Daoy (cell line): ENCODE measurements at places on chromosomes 2 and 18.

DNA sequence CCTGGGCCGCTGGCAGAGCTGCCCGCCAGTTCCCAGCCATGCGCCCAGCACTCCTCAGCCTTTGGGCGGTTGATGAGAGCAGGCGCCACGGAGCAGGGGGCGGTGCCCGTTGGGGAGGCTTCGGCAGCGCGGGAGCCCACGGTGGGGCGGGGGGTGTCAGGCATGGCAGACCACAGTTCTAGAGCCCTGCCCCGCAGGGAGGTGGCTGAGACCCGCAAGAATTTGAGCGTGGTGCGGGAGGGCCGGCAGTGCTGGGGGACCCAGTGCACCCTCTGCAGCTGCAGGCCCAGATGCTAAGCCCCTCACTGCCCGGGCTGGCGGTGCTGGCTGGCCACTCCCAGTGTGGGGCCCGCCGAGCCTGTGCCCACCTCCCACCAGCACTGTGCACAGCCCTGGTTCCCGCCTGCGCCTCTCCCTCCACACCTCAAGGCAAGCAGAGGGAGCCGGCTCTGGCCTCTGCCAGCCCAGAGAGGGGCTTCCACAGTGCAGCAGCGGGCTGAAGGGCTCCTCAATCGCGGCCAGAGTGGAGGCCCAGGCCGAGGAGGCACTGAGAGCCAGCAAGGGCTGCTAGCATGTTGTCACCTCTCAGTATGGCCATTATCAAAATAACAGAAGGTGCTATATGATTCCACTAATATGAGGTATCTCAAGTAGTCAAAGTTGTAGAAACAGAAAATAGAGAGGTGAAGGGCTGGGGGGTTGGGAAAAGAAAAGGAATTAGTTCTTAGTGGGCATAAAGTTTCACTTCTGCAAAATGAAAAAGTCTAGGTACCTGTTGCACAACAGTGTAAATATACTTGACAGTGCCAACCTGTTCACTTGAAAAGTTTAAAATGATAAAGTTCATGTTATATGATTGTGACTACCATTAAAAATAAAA is 72.3 kb downstream of the SH3YL1 start:
- DNase-seq, result no peak

DNA sequence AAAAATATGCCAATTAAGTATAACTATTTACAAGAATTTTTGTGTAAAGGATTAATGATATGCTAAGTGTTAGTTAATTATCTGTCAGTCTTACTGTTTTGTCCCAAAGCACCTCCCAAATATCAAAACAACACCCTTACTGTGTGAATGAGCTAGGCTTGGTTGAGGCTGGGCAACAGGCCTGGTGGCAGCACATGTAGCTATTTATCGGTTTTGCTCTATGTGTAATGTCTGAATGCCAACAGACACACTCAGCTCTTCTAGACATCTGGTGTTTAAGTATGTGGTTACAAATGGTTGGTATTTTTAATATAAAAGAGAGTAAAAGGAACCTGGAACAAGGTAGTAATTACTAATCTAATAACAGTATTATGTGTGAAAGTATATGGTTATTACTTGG is 175.3 kb downstream of the RAB3GAP1 start:
- DNase-seq, result no peak

DNA sequence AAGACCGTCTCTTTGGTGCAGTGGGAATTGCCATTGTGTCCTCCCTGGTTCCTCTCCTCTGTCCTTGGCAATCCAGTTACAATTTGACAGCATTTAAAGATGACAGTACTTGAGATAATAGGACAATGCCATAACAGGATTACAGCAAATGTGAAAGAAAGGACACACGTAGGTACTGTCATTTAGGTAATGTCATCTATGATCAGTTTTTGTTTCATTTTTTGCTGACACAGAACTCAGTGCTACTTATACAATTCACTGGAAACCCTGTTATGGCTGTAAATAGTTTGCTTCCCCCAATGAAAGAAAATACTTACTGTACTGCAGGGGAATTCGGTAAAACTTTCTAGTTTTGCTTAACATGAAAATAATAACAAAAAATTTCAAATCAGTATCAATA is 65.2 kb downstream of the BCL11A start:
- DNase-seq, result no peak

DNA sequence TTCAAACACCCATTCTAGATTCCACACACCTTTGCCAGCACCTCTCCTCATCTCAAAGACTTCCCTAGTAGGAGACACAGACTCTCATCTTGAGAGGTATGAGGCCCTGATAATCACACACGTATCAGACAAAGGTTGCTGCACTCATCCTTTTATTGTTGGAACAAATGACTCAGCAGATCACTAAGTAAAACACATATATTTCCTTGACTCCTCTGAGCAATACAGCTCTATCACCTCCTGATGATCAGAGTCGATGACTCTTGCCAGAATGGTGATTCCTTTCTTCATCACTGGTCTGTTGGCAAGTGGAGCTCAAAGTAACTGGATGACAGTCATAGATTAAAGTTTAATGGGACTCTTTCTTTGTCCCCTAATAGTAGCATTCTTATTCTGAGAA is 1049.2 kb upstream of the ZEB2 start:
- no peak for DNase-seq

- peak; percentile 48 for DNase-seq
Measured at GRCh38 chr2:119076713-119077112, 81.8 kb downstream of the C1QL2 start.

GRCh38 chr2:62597323-62597722 is 91.3 kb upstream of the TMEM17 start:
- DNase-seq, result no peak

DNA sequence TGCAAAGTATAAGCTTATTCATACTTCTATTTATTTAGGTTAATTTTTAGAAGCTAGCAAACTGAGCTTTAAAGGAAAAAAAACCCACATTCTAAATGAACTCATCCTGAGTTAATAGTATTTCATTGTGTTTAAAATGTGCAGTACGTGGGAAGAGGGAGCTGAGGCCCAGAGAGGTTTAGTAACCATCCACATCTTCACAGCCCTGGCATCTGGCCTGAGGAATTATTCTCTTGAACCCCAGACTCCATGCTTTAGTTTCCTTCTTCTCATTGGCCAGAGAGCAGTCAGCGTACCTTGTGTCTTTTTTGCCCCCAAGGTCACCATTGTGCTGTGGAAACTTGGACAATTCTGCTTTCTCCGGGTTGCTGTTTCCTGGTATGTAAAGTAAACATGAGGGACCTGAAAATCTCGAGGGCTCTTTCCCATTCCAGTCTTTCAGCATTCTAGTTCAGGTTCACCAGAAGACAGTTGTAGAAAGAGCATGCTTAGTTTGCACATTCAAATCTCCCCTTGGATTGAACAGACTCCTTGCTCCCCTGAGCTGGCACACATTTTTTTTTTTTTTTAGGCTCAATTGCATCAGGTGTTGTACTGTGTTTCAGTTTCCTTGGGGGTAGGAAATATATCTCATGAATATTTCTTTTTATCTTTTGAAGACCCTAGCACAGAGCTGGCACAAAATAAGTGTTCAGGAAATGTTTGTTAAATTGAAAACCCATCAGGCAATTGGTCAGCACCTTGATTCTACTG is 81.4 kb downstream of the MYCN start:
- DNase-seq, result no peak

DNA sequence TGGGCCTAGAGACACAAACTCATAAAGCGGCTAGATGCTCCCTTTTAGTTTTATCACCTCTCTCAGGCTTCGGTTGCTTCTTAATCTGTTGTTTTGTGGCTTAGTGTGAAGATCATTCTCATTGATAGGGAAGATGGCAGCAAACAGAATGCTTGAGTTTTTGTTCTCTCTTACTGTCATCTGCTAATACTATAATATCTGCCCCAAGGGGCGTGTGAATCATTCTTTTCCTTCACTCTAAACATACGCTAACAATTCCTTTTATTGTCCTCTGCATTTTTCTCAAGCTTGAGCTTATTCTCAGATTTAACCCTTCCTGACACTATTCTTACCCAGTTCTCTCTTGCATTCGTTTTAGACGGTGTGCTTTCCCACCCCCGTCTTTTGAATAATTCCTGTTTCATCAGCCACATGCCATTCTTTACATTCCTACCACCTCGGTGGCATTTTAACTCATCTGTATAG is 323.9 kb upstream of the NRP2 start:
- no peak for DNase-seq

GRCh38 chr18:59744271-59744721 is 47.1 kb upstream of the CCBE1 start:
- DNase-seq, result peak; percentile 63

DNA sequence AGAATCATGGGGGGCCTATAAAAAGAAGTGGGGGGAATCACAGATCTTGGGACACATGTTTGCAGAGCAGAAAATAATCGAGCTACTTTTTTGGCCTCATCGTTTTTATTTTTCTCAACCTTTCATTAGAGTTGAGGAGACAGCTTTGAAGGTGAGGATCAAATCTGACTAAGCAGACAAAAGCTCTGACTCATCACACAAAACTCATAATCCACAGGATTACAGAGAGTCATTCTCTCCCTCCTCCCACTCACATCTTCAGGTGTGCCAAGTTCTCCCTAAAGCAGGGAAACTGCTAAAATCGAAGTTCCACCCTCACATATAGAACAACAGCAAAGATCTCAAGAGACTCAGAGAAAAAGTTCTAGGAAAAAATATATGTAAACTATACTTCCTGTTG is 15.6 kb downstream of the BAZ2B start:
- peak; percentile 52 for DNase-seq

- no peak for DNase-seq
Measured at GRCh38 chr2:1430491-1430890, 17.2 kb downstream of the TPO start.

- DNase-seq, result no peak
Measured at GRCh38 chr2:190746971-190747761, 98.3 kb downstream of the NAB1 start.

GRCh38 chr18:59695551-59695950 is 1.7 kb downstream of the CCBE1 start:
- no peak for DNase-seq

DNA sequence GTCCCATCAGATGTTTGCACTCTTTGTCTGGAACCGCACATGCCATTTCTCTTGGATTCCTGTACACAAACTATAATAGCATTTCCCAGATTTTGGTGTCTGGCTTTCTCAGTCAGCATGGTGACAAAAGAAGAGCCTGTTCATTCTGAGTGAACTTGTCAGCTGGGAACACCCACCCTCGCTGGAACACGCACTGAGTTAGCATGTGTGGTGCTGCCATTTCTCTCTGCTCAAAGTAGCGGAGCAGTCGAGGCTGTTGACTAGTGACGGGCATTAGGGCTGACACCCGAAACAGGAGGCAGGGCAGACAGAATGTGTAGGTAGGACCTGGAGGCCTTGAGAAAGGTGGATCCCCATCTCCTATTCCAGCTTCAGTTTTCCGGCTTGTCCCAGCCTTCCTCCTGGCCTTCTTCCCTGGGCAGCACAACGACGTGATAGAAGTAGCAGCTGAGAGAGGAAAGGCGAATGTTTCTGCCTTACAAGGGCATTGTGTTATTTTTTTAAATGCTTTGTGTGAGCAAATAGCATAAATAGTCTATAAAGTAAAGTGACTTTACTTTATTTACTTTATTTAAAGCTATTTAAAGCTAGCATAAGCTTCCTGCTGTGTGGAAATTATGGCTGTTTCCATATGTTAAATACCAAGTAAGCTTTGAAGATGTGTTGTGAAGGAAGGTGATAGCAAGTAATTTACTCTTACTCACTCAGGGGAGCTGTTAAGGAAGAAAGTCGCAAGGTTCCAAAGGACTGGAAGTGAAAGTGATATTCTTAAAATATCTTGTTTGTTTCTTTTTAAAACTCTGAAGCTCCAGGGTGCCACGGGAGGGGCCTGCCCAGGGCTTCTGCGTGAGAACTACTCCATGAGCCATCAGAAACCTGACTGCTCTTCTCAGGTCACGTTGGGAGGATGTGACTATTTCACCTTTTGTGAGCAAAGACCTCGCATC is 272.6 kb downstream of the NEDD4L start:
- DNase-seq, result peak; percentile 16

DNA sequence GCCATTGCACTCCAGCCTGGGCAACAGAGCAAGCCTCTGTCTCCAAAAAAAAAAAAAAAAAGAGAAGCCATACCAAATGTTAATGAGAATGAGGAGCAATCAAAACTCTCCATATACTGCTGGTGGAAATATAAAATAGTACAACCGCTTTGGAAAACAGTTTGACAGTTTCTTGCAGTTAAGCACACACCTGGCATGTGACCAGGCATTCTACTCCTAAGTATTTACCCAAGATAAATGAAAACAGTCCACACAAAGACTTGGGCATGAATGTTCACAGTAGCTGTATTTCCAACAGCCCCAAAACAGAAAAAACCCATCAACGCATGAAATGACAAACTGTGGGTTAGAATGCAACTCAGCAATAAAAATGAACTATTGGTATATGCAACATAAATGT is 76.0 kb upstream of the ST8SIA5 start:
- DNase-seq, result no peak

DNA sequence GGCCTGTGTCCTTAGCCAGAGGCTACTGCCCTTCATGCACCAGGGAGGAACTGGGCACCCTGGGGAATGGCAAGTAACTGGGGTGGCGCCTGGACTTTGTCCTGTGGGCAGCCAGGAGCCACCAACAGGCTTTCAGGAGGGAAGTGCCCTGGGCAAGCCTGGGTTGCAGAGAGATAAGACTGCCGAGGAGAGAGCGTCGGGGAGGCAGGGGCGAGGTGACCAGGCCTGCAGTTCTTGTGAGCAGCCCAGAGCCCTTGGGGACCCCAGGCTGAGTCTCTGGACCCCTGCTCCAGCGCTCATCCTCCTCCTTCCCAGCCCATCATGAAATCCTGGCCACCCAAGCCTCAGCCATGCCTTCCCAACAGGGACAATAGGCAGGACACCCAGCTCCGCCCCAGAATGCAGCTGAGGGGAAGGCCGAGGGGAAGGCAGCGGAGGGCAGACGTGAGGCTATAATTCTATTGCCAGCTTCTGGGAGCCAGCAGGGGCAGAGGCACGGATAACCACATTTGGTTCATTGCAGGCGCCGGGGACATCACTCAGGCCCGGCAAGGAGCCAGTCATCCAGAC is 25.1 kb downstream of the ADRA2B start:
- DNase-seq, result no peak

- peak; percentile 69 for DNase-seq
Measured at GRCh38 chr2:11967946-11968465, 221.6 kb downstream of the LPIN1 start.

DNA sequence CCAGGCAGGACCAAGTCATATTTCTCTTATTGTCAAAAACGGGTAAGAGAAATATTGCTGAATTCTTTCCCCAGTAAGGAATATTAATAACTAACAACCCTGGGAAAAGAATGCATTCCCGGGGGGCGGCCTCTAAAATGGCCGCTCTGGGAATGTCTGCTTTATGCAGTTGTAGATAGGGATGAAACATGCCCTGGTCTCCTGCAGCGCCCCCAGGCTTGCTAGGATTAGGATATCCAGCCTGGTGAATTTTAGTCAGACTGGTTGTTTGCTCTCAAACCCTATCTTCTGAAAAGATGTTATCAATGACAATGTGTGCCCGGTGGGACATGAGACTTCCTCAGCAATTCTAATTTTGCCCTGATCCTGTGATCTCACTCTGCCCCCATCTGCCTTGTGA is 448.1 kb downstream of the PTH2R start:
- no peak for DNase-seq

GRCh38 chr2:96821113-96821675 is 5.1 kb downstream of the CNNM3 start:
- DNase-seq, result no peak
